ENCODE measurements at places on chromosomes 3 and 15.

GRCh38 chr15:32880642-32881041 is 162.8 kb downstream of the GREM1 start:
- DNase-seq = no peak

DNA sequence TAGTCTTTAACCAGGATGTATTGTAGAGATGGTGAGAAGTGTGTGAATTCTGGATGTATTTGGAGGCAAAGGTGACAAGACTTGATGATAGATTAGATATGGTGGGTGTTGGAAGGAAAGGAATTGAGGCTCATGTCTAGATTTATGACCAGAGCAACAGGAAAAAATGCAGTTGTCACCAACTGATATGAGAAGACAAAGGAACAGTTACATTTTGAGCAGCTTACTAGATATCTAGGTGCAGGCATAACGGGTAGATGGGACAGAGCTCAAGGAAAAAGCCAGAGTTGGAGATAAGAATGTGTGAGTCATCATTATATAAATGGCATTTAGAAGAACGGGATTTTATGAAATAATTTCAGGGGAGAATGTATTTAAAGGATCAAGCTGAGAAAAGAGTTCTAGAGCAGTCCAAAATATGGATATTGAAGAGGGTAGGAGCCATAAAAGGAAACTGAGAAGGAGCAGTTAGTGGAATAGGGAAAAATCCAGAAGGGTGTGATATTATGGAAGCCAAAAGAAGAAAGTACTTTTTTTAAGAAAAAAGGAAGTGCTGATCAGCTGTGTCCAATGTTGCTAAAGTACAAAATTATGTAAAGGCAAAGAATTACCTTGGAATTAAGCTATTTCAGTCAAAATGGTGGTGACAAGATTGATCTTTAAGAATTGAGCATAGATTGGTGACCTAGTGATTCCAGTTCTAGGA is 262.5 kb downstream of the CGGBP1 start:
- DNase-seq = no peak

DNA sequence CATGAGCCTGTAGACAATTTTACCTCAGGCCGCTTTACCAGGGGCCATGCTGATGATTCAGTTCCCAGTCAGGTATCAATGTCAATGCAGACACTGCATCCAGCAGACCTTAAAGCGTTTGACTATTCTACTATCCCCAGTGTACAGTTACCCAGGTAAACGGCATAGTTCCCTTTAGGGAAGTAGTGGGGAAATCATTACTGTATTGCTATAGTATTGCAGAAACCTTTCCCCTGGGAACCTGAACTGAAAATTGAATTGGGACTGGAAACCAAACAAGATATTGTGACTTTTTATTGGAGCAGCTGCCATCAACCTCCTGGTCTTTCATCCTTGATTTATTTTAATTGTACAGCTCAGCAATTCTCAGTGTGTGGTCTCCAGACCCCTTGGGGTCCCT is 6.6 kb upstream of the INAFM2 start:
- DNase-seq = no peak

GRCh38 chr15:95368191-95368590 is 962.3 kb upstream of the NR2F2 start:
- DNase-seq = no peak

- no peak for DNase-seq
These were observed 14.2 kb downstream of the MRAS start for GRCh38 chr3:138362538-138362937.

Data from EL (cell line).